ENCODE measurements at places on chromosomes 16 and 17.

DNA sequence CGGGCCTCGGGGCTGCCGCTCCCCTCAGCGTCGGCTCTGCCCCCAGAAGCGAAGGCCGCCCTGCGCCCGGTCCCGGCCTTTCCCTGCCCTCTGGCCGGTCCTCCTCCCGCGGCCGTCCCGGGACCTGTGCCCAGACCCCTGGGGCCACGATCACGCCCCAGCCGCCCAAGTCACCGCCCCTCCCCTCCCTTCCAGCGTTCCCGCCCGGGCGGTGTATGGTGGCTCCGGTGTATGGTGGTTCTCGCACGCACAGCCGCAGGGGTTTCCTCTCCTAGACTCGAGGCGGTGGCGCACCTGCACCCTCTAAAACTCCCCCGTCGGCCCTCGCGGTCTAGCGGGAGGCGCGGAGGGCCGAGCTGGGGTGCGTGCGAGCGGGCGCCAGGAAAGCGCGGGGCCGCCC lies 10.0 kb downstream of the TIGD7 start:
- no peak for DNase-seq

DNA sequence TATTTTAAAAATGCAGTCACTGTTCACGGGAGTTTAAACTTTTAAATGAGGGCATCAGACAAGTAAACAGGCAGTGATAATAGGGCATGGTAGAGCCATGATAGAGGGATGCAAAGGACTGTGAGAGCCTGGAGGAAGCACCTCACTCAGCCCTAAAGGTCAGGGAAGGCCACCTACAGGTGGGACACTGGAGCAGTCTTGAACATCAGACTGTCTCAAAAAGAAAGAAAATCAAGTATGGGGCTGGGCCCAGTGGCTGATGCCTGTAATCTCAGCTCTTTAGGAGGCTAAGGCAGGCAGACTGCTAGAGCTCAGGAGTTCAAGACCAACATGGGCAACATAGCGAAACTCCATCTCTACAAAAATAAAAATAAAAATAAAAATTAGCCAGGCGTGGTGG lies 31.0 kb upstream of the DHRS7B start:
- DNase-seq, result no peak

GRCh38 chr16:84340325-84341040 lies 27.9 kb upstream of the ATP2C2 start:
- DNase-seq, result no peak

- no peak for DNase-seq
Measured at GRCh38 chr17:5841862-5842261, 228.3 kb upstream of the WSCD1 start.

DNA sequence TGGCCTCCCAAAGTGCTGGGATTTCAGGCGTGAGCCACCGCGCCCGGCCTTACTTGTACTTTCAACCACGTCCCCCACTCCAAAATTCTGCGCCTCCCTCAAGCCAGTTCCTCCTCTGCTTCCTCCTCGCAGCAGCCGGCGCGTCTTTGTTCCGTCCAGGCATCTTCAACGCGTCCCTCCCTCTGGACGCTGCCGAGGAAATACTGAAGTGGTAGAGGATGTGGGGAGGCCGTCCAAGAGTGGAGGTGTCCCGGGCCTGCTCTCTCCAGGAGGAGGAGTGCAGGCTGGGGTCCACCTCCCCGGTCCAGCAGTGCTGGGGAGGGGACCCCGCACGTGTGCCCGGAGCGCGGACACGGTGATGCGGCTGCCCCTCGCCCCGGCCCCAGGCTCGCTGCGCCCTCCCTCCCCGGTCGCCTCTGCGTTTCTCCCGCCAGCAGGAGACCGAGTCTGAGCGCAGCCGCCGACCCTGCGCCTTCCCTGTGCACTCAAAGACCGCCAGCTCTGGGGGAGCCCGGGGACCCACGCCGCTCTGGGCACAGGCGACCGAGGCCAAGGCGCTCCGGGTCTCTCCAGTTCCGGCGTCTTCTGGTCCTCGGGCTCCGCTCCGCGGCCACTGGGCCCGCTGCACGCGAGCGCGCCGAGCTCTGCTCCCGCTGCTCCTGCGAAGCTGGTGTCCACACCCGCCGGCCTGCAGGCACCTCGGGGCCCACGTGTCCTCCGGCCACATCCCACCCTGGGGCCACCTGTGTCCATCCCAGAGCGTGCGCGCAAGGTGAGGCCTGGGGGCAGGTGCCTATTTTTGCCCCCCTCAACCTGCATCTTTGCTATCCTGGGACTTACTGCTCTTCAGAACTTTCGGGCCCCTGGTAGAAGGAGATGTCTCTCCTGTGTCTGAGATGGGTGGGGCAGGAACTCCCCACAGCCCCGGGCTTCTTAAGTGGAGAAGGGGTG lies 31.7 kb downstream of the OSBPL7 start:
- peak; percentile 55 for DNase-seq
